Nephron progenitor cell (in vitro differentiated cells): ENCODE measurements at places on chromosomes 3 and 15.

DNA sequence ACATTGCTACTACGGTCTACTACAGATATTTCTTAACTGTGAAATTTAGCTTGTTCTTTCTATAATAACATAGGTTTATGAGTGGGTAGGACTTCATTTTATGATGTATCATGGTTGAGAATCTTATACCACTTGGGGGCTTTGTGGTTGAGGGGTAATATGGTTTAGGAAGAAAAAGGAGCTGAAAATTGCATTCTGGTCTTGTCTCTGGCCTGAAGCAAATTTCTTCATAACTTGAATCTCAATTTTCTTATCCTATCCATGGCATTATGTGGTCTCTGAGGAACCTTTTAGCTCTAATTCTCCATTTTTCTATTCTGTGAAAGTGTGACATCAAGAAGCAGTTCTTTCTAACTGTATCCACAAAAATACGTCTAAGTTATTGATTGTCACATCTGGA lies 341.0 kb downstream of the SOX2 start:
- no peak overlapping the region for H3K4me3 ChIP-seq
- no peak for DNase-seq
- no peak overlapping the region for H3K27ac ChIP-seq
- H3K4me1 ChIP-seq, result no peaks in the 10 kb centered on the region
- H3K27me3 ChIP-seq, result no peaks in the 10 kb centered on the region

- no peaks in the 10 kb centered on the region for H3K36me3 ChIP-seq
- H3K27me3 ChIP-seq, result peaks cover 7% of the 10 kb centered on the region
- no peak overlapping the region for H3K4me3 ChIP-seq
These were observed 539.7 kb upstream of the IL12A start for GRCh38 chr3:159448902-159449301.

- no peaks in the 10 kb centered on the region for H3K36me3 ChIP-seq
- no peak overlapping the region for H3K4me3 ChIP-seq
- H3K27me3 ChIP-seq, result no peaks in the 10 kb centered on the region
- peak overlapping the region; percentile 74 for H3K27ac ChIP-seq
- H3K4me1 ChIP-seq, result no peaks in the 10 kb centered on the region
These were observed 168.2 kb downstream of the PEAK1 start for GRCh38 chr15:77251662-77252061.

GRCh38 chr3:57031631-57032541 lies 28.6 kb upstream of the SPATA12 start:
- no peak overlapping the region for H3K27ac ChIP-seq
- peaks cover 38% of the 10 kb centered on the region for H3K4me1 ChIP-seq
- H3K4me3 ChIP-seq, result no peak overlapping the region
- H3K27me3 ChIP-seq, result no peaks in the 10 kb centered on the region
- no peak for DNase-seq

- peaks cover 1% of the 10 kb centered on the region for H3K27me3 ChIP-seq
- H3K27ac ChIP-seq, result peak overlapping the region; percentile 91
- peaks cover 77% of the 10 kb centered on the region for H3K36me3 ChIP-seq
- H3K4me1 ChIP-seq, result peaks cover 31% of the 10 kb centered on the region
These were observed 27.6 kb downstream of the ZNF589 start for GRCh38 chr3:48268381-48268935.

- no peak for DNase-seq
- no peak overlapping the region for H3K27ac ChIP-seq
- H3K4me3 ChIP-seq, result no peak overlapping the region
- H3K4me1 ChIP-seq, result no peaks in the 10 kb centered on the region
These were observed 181.8 kb downstream of the PDCD6IP start for GRCh38 chr3:33980252-33980651.

DNA sequence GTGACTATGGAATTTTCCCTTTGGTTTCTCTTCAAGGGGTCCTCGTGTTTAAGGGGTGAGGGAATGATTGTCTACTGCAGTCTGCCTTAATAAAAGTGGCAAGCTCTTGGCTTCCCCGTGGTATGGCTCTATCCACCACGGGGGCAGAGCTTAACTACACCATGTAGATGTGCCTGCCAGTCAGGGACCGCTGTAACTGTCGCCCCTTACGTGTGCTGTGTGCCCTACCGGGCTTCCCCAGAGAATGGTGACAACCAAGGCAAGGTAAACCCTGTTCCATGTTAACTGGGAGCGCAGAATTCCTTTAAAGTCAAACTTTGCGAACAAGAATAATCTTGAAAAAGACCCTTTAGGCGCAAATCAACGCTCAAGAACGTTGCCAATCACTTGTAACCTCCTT lies 966 bp upstream of the C3orf80 start:
- H3K27me3 ChIP-seq, result peaks cover 64% of the 10 kb centered on the region
- H3K36me3 ChIP-seq, result no peaks in the 10 kb centered on the region
- peak overlapping the region; percentile 84 for H3K4me3 ChIP-seq
- DNase-seq, result peak; percentile 3

- DNase-seq, result no peak
- no peaks in the 10 kb centered on the region for H3K27me3 ChIP-seq
- H3K4me1 ChIP-seq, result peaks cover 24% of the 10 kb centered on the region
These were observed 174.9 kb downstream of the TNIK start for GRCh38 chr3:171285287-171285686.

DNA sequence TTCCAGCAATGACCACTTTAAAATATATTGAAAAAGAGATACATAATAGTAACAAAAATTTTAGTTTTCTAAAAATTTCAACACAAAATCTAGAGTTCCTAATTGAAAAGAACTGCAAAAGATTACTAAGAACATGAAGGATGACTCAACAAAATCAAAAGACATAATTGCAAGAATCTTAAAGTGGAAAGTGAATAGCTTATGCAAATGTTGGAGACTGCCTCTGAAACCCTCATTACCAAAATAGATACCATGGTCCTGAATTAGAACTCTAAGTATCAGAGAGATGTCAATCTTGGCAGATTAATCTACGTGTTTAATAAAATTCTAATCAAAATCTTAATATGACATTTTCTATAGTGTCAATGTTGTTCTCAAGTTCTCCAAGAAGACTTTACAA lies 60.7 kb upstream of the SGO1 start:
- H3K4me3 ChIP-seq, result no peak overlapping the region
- no peaks in the 10 kb centered on the region for H3K27me3 ChIP-seq

GRCh38 chr3:127667119-127667681 lies 5.6 kb upstream of the ABTB1 start:
- no peak overlapping the region for H3K27ac ChIP-seq
- no peak for DNase-seq
- H3K27me3 ChIP-seq, result peaks cover 29% of the 10 kb centered on the region
- no peak overlapping the region for H3K4me3 ChIP-seq

- H3K36me3 ChIP-seq, result no peaks in the 10 kb centered on the region
- H3K27me3 ChIP-seq, result peaks cover 6% of the 10 kb centered on the region
- no peak overlapping the region for H3K27ac ChIP-seq
- no peak overlapping the region for H3K4me3 ChIP-seq
- H3K4me1 ChIP-seq, result peaks cover 18% of the 10 kb centered on the region
These were observed 160.7 kb downstream of the PDE8A start for GRCh38 chr15:85142312-85142711.

DNA sequence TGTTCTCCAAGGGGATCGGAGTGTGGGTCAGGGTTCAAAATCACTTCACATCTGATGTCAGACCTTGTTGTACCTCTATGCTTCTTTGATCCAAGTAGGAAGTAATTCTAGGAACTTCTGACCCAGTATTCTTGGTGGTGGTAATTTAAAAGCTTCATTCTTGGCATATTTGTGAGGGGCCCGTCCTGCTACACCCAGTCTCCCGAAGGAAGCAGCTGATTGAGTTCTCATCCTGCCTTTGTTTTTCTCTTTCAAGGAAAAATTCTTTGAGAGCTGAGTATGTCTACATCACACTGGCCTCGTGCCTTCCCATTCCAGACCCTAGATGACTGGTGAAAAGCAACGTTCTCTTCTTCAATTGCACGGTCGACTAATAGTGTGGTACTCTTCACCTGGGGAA lies 234.4 kb upstream of the TPRG1 start:
- H3K27ac ChIP-seq, result no peak overlapping the region
- H3K36me3 ChIP-seq, result no peaks in the 10 kb centered on the region
- H3K4me1 ChIP-seq, result peaks cover 6% of the 10 kb centered on the region
- no peak overlapping the region for H3K4me3 ChIP-seq

DNA sequence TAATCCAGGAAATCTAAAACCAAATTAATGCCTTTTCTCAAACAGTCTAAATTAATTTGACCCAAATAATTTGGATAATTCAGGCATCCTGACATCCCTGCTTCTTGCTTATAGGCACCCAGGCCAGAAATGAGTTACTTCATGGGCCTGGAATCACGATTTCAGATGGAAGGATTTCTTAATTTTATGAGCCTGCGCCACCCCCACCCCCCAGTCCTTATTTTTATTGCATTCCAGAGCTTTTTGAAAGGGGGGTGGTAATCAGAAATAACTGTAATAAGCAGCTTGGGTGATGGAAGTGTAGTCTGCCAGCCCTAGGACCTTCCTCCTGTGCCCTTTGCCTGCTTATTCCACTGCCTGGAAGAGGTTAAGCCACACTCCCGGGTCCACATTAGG lies 1.3 kb downstream of the AP2M1 start:
- no peak for DNase-seq
- H3K27me3 ChIP-seq, result peaks cover 4% of the 10 kb centered on the region
- H3K27ac ChIP-seq, result peak overlapping the region; percentile 98
- H3K36me3 ChIP-seq, result peaks cover 49% of the 10 kb centered on the region

- peaks cover 4% of the 10 kb centered on the region for H3K4me1 ChIP-seq
- DNase-seq, result no peak
- H3K27ac ChIP-seq, result peak overlapping the region; percentile 5
- peaks cover 1% of the 10 kb centered on the region for H3K36me3 ChIP-seq
- no peak overlapping the region for H3K4me3 ChIP-seq
These were observed 42.3 kb downstream of the RAB8B start for GRCh38 chr15:63231706-63232105.

- H3K36me3 ChIP-seq, result no peaks in the 10 kb centered on the region
- H3K4me1 ChIP-seq, result no peaks in the 10 kb centered on the region
- no peak overlapping the region for H3K27ac ChIP-seq
- DNase-seq, result no peak
- H3K4me3 ChIP-seq, result no peak overlapping the region
- H3K27me3 ChIP-seq, result peaks cover 4% of the 10 kb centered on the region
These were observed 13.9 kb upstream of the SLITRK3 start for GRCh38 chr3:165210132-165210531.

- no peak for DNase-seq
- no peak overlapping the region for H3K4me3 ChIP-seq
- no peak overlapping the region for H3K27ac ChIP-seq
- H3K4me1 ChIP-seq, result peaks cover 34% of the 10 kb centered on the region
- no peaks in the 10 kb centered on the region for H3K36me3 ChIP-seq
These were observed 36.3 kb downstream of the TGM4 start for GRCh38 chr3:44910693-44911092.

DNA sequence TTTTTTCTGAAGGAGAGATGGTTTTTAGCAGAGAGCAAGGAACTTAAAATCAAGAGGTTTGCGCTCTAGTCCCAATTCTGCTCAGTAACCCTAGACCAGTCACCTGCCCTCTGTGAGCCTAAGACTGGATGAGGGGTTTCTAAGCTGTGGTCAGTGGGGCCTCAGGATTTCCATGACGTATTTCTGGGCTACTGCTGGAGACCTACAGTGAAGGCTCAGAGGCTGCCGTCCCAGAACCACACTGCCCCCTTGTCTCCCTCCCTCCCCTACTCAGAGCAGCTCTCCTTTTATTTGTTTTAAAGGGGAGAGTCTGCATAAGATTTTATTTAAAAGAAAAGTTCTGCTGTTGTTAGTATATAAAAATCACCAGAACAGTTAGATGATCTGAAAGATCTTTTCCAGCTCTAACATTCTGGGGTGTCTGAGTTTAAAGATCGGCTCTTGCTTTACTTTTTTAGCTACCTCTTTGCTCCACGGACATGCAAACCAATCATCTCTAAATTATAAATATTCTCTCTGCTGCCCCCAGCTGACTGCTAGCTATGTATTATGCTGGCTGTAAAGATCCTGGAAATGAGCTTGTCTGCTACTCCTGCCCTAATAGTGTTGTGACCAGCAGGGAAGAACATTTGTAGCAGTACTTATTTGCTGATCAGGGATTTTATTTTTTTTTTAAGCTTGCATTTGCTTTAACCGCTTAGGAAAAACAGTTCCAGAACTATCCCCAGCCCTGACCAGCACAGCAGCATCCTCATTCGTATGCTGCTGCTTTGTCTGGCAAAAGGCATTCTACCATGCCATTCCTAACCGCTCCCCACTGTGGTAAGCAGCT lies 28.6 kb upstream of the NDUFB4 start:
- H3K27ac ChIP-seq, result peak overlapping the region; percentile 58
- H3K4me3 ChIP-seq, result peak overlapping the region; percentile 5
- peaks cover 35% of the 10 kb centered on the region for H3K4me1 ChIP-seq
- H3K27me3 ChIP-seq, result peaks cover 3% of the 10 kb centered on the region

DNA sequence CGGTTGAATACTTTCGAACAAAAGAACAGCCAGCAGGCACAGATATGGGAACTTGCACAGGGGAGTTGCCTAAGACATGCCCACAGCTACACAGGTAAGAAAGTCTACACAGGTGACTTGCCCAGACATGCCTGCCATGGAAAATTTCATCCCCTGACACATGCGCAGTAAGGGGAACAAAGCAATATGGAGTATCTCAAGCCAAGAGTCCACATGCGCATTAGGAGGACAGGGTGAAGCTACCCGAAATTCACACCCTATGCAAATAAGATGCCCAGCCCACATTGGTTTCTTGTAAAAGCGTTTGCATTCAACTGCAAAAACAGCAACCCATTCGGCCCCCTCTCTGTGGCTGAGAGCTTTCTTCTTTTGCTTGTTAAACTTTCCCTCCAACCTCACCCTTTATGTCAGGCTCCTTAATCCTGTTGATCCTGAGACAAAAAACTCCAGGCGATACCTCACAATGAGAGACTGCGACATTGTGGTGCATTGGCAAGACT lies 49.3 kb upstream of the TRPM1 start:
- H3K36me3 ChIP-seq, result no peaks in the 10 kb centered on the region
- DNase-seq, result no peak
- no peak overlapping the region for H3K4me3 ChIP-seq
- no peak overlapping the region for H3K27ac ChIP-seq
- peaks cover 12% of the 10 kb centered on the region for H3K27me3 ChIP-seq
- H3K4me1 ChIP-seq, result peaks cover 35% of the 10 kb centered on the region

- no peak for DNase-seq
- H3K36me3 ChIP-seq, result peaks cover 7% of the 10 kb centered on the region
- H3K27me3 ChIP-seq, result no peaks in the 10 kb centered on the region
- H3K27ac ChIP-seq, result peak overlapping the region; percentile 87
- H3K4me1 ChIP-seq, result peaks cover 50% of the 10 kb centered on the region
These were observed 243.2 kb upstream of the NR2E3 start for GRCh38 chr15:71567173-71567572.

- H3K4me1 ChIP-seq, result peaks cover 16% of the 10 kb centered on the region
- no peak for DNase-seq
- no peak overlapping the region for H3K27ac ChIP-seq
- H3K27me3 ChIP-seq, result no peaks in the 10 kb centered on the region
- peaks cover 33% of the 10 kb centered on the region for H3K36me3 ChIP-seq
These were observed 20.4 kb downstream of the RARRES1 start for GRCh38 chr3:158711886-158712285.
